ENCODE measurements at places on chromosomes 4 and X.

DNA sequence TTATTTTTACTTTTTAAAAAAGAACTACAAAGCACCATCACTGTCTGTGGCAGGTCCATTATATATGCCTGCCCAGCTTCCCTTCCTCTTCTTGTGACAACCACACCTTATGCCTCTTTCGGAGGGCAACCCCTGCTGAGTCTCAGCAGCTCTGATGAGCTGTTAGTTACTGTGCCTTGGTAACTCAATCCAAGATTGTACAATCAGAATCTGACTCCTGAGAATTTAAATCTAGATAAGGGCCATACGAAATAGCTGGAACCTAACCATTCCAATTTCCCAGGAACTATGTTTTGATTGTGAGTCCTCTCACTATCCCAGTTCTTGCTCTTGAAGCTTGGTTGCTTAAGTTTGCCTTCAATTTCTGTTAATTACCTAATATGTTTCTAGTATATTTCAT is 61.9 kb downstream of the ADAMTS3 start:
- no peak for DNase-seq

DNA sequence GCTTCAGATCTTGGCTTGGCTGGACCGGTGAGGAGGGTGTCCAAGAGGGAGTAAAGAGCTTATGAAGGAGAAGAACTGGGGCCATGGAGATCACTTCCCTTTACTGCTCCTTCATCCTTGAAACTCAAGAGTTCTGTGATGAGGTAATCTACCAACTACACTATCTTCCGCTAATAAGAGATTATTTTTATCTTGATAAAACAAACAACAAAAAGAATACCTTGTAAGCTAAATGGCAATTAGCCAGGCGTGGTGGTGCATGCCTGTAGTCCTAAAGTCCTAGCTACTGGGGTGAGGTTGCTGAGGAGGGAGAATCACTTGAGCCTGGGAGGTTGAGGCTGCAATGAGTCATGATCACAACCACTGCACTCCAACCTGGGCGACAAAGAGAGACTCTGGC is 47.4 kb downstream of the HAUS3 start:
- no peak for DNase-seq

DNA sequence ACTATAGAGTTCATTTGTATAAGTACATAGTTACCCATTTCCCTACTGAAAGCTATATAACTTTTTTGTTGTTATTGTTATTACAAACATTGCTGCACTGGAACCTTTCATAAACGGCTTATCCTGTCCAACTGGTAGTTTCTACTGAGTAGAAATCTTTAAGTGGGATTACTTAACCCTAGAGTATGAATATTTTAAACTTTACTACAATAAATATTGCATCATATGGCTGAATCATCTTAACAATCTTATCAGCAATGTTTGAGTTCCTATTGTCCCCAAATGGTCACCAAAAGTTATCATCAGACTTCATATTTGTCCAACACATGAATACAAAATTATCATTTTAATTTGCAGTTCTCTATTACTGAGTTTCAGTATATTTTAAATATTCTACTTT is 40.5 kb downstream of the LCORL start:
- no peak for DNase-seq

GRCh38 chrX:124028182-124028581 is 66.7 kb downstream of the STAG2 start:
- no peak for DNase-seq

DNA sequence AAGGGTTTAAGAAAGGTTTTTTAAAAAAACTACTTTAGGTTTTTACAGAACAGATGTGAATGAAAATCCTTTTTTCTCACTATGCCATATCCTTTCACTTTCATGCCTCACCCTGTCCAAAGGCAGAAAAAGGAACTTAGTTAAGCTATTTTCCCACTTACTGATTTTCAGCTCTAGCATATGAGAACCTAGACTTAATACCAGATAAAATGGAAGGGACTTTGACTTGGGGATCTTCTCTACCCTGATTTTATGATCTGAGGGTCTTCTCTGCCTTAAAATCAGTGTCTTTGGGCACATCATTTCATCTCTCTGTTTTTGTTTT is 42.4 kb downstream of the FNIP2 start:
- DNase-seq = no peak

All from right forelimb (tissue), 1 donor.